ENCODE measurements at places on chromosomes 7 and 10.

GRCh38 chr7:19617901-19618300, 90.9 kb downstream of the POLR1F start:
- DNase-seq, result no peak

GRCh38 chr10:74174521-74174920, 23.5 kb downstream of the ADK start:
- no peak for DNase-seq

- DNase-seq, result no peak
Measured at GRCh38 chr7:31003721-31004120, 40.0 kb downstream of the GHRHR start.

DNA sequence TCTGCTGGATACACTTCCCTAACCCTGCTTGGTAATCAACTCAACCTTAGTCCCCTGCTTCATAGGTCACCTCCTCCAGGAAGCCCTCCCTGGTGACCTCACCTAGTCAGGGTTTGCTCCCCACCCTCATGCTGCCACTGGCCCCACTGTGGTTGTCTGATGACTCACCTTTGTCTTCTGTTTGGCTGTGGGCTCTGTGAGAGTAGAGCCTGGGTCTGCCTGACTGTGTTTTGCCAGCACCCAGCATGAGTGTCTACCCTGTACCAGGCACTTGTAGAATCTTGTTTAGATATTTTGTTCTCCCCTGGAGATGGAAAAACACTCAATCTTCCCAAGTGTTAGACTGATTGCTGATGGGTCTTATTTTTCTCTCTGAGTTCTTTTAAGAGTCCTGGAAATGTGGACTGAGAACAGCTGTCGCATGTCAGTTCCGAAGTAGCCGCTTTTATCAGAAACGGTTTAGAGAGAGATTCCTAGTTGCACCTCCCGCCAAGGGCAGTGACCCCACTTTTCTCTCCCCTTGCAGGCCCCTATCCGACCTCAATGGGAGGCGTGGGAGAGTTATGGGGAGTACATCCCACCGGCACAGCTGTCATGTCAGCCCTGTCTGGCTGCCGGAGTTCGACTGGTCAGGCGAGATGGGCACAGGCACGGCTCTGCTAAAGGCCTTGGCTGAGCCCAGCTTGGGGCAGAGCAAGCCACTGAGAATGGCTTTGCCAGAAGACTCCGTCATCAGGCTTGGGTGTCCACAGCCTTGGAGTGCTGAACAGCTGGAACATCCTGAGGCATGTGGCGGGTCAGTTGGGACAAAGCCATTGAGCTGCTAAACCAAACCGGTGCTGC, 134.3 kb downstream of the GRK5 start:
- DNase-seq, result no peak

GRCh38 chr7:102914585-102914984, 1.8 kb downstream of the LRRC17 start:
- DNase-seq, result no peak

- DNase-seq, result no peak
Measured at GRCh38 chr7:92192326-92192725, 13.4 kb upstream of the LRRD1 start.

- DNase-seq, result no peak
Measured at GRCh38 chr7:21986096-21986495, 40.4 kb upstream of the CDCA7L start.

DNA sequence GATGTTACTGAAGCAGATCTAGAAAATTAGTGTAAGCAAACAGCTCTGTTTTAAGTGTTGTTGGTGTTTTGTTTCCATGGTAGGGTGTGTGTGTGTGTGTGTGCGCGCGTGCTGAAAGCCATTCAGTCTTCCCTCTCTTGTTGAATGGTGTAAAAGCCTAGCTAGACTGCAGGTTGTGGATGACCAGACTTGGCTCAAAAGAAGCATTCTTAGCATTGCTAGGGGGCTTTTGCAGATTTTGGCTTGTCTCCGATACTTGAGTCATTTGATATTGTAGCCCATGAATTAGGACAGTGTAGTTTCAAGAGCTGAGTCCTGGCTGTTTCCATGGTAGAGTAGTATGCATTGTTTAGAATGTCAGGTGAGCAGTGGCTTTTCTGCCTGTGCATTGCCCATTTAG, 99.1 kb downstream of the SND1 start:
- DNase-seq, result no peak

DNA sequence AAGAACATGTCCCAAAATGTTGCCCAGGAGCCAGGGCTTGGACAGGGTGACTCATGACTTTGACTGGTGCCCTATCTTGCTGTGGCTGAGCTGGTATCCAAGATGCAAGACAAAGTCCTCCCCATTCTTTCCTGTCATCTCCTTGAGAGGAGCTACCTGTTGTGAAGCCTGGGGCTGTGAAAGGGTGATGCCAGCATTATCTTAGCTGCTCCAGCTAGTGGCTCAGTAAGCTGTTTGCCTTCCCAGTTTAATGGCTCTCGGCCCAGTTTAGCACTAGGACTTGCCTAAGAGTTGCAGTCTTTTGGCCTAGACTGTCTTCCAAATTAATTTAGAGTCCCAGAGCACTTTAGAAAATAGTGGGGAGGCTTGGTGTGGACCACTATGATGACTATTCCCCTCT, 424.3 kb upstream of the NRG3 start:
- DNase-seq, result no peak

- no peak for DNase-seq
Measured at GRCh38 chr7:69515495-69516212, 82.6 kb upstream of the AUTS2 start.

DNA sequence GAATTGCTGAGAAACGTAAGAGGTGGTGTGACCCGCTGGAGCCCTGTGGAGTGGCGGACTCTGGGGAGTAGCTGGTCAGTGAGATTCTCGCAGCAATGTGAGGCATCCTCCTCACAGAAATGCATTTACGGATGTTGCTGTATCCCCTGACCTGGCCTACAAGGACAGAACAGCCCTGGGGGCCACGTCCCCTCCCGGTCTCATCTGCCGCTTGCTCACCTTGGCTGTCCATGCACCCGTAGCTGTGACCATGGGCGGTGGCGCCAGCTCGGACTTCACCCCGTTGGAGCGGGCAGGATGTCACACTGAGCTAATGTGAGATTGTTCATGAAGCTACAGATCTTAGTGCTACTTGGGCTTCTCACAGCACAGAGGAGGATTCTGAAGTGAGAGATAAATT, 193.8 kb downstream of the EBF3 start:
- no peak for DNase-seq

DNA sequence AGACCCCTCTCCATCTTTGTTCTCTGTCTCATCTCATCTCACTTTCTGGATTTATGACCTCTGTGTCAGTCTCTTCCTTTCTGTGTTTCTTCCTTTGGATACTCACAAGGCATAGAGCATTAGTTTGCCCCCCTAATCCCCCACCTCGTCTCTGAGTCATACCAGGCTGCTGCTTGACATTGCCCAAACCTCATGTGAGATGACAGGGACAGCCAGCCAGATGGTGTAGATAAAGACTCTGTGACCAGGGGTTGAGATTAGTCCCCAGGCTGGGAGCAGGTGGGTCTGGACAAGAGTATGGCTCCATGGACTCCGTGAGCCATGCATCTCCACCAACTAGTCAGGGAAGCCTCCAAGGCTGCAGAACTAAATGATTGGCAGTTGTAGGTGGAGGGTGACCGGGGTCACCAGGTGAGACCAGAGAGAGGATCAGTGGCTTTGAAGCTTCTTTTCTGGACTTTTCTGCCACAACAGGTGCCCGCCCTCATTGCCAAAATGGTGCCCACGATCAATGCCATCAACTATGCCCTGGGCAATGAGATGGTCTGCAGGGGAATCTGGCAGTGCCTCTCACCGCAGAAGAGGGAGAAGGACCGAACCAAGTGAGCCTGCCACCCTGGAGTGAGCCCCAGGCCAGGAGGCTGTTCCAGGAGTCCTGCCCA, 13.3 kb downstream of the RGR start:
- DNase-seq, result no peak

DNA sequence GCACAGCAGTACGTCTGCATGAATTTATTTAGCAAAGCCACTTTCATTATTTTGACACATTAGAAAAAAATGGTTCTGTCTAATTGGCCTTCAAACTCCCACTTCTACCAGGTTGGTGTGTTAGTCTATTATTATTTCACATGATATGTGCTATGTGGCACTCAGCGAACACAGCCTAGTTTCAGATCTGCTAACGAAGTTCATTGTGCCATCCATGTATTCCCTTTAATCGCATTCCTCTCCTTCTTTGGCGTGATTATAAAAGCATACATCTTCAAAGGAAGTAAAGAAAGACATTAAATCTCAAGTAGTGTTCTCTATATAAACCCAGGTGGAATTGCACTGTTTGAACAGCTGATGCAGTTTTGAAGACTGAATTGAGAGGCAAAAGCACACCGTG, 96.4 kb upstream of the CACNA2D1 start:
- DNase-seq, result peak; percentile 47

DNA sequence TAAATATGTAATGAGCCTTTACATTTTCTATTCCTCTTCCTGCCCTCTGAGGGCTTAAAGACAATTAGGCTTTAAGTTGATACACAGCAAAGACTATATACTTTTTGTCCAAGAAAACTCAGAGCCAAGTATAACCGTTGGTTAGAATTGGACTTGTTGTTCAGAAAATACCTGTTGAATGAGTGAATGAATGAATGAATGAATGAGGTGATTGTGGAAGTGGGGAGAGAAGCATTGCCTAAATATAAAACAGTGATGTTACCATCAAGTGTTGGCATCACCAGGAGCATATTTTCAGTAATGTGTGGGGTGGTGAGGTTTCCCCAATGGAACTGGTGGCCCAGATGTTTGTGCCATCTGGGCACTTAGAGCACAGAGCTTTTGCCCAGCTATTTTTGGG, 106.9 kb downstream of the AOAH start:
- no peak for DNase-seq

DNA sequence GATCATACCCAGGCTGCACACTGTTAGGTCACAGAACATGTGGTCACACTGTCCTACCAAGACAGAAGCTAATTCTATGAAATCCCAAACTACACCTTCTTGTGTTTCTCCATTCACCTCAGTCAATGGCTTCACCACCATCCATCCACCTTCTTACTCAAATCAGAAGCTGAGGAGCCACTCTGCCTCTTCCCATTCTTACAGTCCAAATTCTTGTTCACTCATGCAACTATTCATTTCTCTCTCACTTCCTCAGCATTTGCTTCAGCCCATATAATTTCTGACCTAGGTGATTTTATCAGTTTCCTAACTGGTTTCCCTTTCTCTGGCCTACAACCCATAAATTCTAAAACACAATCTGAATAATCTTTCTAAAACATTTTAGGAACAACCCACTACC, 229.2 kb downstream of the LRRN3 start:
- no peak for DNase-seq

DNA sequence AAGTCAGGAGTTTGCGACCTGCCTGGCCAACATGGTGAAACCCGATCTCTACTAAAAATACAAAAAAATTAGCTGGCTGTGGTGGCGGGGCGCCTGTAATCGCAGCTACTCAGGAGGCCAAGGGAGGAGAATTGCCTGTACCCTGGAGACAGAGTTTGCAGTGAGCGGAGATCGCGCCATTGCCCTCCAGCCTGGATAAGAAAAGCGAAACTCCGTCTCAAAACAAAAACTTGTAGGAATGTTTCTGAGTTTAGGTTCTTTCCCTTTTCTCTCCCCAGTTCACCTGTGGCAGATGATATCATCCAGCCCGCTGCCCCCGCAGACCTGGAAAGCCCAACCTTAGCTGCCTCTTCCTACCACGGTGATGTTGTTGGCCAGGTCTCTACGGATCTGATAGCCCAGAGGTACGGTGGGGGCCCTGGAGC, 138.8 kb upstream of the BTBD16 start:
- DNase-seq, result no peak

GRCh38 chr7:89232-90019, 102.9 kb upstream of the FAM20C start:
- DNase-seq, result no peak

DNA sequence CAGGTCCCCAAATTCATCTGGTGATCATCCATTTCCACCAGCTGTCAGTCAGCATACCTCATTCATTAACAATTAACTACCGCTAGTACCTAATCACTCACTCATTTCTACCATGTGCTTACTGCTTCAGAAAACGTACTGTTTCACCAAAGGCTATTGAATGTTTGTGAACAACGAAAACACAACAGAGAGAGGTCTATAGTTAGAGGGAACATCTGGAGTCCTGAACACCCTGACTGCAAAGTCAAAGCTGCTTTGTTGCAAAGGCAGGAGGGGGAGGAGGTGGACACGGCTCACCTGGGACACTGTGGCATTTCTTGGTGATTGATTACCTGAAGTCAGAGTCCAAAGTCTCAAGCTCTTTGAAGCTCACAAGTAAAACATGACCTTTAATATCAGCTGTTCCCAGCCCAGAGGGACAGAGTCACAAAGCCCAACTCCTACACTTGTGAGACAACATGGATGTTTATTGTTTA, 342.3 kb upstream of the ADARB2 start:
- DNase-seq, result no peak

DNA sequence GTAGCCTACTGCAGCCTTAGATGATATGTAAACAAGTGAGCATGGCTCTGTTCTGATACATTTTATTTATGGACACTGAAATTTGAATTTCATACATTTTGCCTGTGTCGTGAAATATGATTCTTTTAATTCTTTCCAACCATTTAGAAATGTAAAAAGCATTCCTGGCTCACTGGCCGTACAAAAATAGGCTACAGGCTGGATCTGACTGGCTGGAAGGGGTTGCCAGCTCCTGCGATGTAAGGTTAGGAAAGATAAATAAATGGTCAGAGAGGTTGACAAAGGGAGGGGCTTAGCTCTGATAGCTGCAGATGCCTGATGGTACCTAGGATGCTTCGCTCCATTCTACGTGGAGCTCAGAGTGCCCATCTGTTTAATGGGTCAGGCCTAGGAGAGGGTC, 3.4 kb downstream of the ADCYAP1R1 start:
- no peak for DNase-seq

DNA sequence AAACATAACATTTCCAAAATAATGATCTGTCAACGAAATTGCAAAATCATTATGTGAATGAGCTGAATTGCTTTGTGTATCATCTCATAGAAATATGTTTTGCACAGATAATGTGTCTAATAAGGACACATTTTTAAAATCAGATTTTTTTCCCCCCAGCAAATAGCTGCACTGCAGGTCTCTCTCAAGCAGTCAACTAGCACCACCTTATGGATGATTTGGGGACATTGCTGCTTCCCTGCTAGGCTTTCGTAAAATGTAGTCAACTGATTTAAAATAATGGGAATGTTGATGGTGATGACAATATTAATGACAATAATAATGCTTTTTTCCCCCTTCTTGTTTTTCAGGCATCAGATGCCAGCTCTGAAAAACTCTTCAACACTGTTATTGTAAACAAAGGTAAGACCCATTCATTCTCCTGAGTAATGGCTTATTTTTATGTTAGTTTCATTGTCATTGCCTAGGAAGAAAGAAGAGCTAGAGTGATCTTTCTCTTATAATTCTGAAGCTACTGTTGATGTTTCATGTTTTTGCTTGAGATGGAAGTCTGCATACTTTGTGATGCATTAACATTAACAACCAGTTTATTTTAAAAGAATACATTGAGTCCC, 433.6 kb upstream of the GALNT17 start:
- DNase-seq, result peak; percentile 72

- no peak for DNase-seq
Measured at GRCh38 chr10:59513558-59513957, 151.2 kb upstream of the FAM13C start.

DNA sequence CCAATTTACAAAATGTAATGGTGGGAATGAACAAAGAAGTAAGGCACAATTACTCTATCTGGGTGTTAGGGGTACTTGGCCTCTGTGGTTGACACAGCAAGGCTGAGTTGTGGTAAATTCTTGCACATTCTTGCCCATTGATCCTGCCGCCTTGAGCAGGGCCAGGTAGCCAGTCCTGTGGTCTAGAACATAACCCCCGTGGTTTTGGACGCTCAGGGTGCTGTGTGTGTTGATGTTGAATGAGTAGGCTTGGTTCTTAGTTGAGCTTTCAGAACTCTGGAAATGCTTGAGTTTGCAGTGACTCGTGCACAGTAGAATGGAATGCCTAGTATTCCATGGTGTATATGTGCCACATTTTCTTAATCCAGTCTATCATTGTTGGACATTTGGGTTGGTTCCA, 42.3 kb upstream of the CDHR3 start:
- DNase-seq, result no peak
